NCI-H2081 treated with DMSO at 0.1 percent for 48 hours (cell line): ENCODE measurements at places on chromosomes 2 and 18.

DNA sequence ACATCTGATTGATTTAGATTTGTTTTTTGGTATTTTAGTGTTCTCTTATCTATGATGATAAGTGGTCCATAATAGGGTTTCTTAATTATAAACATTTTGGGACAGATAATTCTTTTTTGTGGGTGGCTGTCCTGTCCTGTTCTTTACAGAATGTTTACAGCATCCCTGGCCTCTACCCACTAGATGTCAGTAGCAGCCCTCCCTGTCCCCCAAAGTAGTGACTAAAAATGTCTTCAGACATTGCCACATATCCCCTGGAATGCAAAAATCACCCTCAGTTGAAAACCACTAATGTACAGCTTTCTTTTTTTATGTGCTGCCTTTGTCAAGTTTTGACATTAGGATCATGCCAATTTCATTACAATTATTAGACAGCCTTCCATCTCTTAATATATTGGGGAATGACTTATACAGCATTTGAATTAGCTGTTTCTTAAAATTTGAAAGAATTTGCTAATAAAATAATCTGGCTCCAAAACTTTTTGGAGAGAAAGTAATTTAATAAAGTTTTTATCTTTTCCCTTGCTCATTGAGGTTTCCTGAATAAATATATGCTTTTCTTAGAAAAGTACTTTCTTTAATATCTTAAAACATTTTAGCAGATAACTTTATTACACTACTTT lies 19.5 kb downstream of the WIPF1 start:
- DNase-seq = no peak

DNA sequence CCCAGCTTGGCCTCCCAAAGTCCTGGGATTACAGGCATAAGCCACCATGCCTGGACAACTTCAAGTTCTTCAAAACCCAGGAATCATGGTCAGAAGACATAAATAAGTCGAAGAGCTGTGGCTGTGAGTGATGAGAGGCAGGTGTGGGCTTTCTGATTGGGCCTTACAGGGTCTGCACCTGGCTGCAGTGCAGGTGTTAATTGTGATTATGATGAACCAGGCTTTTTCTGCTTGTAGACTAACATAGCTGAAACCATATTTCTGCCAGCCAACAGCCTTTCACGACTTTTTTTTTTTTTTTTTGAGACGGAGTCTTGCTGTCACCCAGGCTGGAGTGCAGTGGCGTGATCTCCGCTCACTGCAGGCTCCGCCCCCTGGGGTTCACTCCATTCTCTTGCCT lies 14.9 kb upstream of the DTNB start:
- DNase-seq = no peak

DNA sequence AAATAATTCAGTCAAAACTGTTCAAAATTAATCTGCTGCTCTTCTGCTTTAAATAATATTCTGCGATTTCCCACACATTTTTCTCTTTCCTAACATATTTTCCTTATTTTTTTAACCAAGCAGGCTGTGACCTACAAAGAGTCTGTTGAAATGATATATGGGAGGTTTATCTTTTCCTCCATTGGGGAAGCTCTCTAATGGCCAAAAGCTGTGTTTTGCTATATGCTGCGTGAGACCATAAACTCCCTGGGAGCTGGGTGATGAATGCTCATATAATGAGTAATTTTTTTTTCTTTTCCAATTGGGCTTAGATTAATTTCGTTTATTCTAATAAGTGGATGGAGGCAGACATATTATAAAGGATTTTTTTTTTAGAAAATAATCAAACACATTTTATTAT lies 72.2 kb upstream of the MAP2 start:
- DNase-seq = no peak

- no peak for DNase-seq
Measured at GRCh38 chr2:153388246-153388645, 90.3 kb downstream of the RPRM start.

DNA sequence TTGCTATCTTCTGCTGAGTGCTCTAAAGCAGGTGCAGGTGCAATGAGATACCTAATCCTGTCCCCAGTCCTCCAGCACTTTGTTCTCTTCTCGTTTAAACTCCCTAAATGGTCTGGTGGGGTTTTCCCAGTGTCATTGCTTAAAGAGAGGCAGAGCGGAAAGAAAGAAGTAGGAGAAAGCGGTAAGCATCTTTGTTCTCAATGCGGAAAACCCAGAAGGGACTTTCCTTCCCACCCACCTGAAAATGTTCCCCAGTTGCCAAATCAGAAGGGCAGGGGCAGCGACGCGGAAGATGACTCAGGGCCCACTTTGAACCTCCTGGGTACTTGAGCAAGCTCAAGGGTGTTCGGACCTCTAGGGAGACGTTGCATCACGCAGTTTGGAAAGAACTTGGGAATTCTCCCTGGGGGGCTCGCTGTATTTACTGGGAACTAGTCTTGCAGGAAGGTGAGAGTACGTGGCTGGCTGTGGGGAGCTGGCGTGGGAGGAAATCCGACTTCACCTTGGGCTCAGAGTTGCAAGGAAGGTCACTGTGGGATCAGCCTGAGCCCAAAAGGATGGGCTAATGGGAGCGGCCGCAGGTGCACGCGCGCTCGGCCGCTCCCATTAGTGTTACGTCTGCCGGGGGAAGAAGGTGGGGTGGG lies 589 bp upstream of the SGPP2 start:
- no peak for DNase-seq
